ENCODE measurements at places on chromosomes 11 and 22.

- DNase-seq = no peak
These were observed 23.6 kb downstream of the SREBF2 start for GRCh38 chr22:41856469-41856868.

- no peak for DNase-seq
These were observed 47.8 kb downstream of the PAX6 start for GRCh38 chr11:31763296-31763695.

GRCh38 chr11:82854242-82854641 lies 46.0 kb downstream of the PRCP start:
- DNase-seq = peak; percentile 13

GRCh38 chr11:129281471-129282415 lies 89.6 kb upstream of the ARHGAP32 start:
- DNase-seq = no peak

- DNase-seq = peak; percentile 68
These were observed 1.3 kb upstream of the SSH3 start for GRCh38 chr11:67301951-67302516.

- DNase-seq = no peak
These were observed 199.1 kb downstream of the SWAP70 start for GRCh38 chr11:9862981-9863380.

DNA sequence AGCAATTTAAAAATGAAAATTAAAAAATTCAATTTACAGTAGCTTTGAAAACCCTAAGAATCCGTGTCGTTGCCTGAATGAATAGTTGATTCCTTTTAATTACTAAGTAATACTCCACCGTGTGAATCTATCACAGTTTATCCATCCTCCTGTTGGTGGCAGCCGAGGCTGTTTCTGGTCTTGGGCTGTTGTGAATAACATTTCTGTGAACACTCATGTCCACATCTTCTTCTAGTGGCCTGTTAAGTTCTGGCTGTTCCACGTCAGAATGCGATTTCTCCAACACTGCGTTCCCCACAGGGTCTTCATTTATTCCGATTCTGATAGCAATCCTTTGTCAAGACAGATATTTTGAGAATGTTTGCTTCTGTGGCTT lies 223.0 kb downstream of the TBC1D22A start:
- no peak for DNase-seq

Data from IMR-90 (cell line).